ENCODE measurements at places on chromosomes 11 and 22. TPM values are rescaled to one million over a fixed set of nuclear protein-coding genes. Genes with fewer than 3 reads are reported as not detected.

Gene PLEKHB1
- 0.29 TPM for polyA plus RNA-seq

Gene LUZP2
- 0.07 TPM for polyA plus RNA-seq

- no peak for DNase-seq
These were observed 47.0 kb upstream of the ALKBH3 start for GRCh38 chr11:43833657-43834073.

Gene NXPE4
- not detected for polyA plus RNA-seq

Data from BJ (cell line).